ENCODE measurements at places on chromosomes 16 and 17. TPM values are rescaled to one million over a fixed set of nuclear protein-coding genes. Genes with fewer than 3 reads are reported as not detected.

DNA sequence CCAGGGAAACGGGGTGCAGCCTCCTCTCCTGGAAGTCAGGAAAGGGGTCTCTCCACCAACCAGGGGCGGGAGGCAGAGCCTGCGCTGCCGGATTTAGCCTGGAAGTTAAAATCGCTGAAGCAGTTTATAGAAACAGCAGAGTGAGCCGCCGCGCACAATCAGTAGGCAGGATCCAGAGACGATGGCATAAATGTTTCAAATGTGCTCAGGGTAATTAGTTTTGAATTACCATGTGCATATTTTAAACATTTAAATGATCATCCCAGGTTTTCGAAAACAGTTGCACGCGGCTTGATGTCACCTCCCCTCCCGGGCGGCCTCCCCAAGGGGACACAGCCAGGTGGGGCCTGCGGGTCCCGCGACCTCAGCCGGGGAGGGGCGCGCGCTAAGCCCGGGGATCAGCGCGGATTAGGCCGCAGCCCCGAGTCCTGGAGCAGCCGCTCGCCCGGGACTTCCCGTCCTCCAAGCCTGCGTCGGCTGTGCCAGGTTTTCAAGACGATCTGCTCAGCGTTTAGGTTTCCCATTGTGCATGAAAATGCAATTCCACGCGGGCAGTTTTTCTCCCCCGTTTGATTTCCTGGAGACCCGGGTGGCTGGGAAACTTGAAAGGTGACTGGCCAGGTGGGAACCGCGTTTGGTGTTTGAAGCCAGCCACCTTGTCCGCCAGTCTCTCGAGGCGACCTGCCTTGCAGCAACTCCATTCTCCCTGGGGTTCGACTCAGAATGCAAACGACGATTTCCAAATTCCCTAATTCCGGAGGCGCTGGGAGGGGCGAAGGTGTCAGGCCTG, 78.3 kb downstream of the RPA1 start:
- no peak for DNase-seq

DNA sequence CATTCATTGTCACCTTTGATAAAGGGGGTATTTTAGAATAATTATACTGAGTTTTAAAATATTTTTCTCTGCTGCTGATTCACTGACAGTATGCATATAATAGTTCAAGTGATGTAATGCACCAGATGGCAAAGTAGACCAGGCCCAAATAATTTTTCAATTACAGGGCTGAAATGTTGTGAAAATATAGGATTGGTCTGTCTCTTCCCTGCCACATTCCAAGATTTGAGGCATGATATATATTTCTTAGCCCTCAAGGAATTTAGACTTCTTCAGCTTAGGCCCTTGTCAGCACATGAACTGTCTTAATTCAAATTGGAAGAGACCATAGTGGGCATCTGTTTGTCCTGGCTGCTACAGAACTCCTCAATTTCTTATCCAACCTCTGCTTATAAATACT, 39.2 kb upstream of the SLC12A3 start:
- no peak for DNase-seq

DNA sequence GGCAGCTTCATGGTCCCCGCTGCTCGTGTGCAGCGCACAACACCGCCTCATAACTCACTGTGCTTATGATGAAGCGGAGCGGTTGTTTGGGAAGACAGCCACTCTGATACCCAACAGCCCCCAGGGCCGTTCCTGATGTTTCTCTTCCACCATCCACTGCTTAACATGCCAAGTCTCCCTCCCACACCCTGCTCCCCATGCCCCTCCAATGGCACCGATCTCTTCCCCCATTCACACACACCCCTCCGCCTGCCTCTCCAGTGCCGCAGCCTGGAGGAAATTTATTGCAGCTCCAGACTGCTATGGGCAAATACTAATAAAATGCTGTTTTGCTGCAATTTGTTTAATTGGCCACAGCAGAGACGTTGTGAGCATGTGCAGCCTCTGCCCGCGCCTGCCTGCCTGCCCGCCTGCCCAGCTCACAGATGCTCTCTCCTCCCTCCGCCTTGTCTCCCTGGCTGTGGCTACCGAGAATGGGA, 80.3 kb upstream of the LHX1 start:
- no peak for DNase-seq

GRCh38 chr16:8814095-8814806, 16.6 kb downstream of the PMM2 start:
- no peak for DNase-seq

- DNase-seq = no peak
Measured at GRCh38 chr16:55062442-55062841, 131.8 kb downstream of the IRX5 start.

Gene TSNAXIP1
- 2.0 TPM for total RNA-seq

- no peak for DNase-seq
Measured at GRCh38 chr17:67051837-67052236, 7.5 kb downstream of the CACNG1 start.

- DNase-seq = peak; percentile 27
Measured at GRCh38 chr17:6489016-6489550, 44.8 kb downstream of the PIMREG start.

GRCh38 chr17:63358956-63359355, 87.2 kb downstream of the CYB561 start:
- no peak for DNase-seq

Data from sigmoid colon (tissue), 7 donors.